Esophagus squamous epithelium (tissue), 5 donors: ENCODE measurements at places on chromosomes 12 and 14. TPM values are rescaled to one million over a fixed set of nuclear protein-coding genes. Genes with fewer than 3 reads are reported as not detected.

DNA sequence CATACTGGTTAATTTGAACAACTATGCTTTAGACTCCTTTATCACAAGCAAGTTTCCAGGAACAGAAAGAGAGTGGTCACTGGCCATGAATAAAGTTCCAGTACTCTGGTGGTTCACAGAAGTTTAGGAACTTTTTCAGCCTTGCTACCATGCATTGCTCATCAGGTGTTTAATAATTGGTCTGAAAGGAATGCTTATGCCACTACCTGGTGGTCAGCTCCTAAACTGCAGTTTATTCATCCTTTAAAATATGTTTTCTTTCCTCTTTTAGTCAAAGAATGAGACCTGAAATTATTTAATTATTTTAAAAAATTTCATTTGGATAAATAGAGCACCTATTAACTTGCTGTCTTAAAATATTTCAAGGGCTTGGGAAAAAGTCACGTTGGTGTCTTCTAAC is 260.1 kb upstream of the OR4E1 start:
- no peak for DNase-seq

GRCh38 chr14:71985538-71986189 is 53.4 kb downstream of the RGS6 start:
- DNase-seq: no peak

DNA sequence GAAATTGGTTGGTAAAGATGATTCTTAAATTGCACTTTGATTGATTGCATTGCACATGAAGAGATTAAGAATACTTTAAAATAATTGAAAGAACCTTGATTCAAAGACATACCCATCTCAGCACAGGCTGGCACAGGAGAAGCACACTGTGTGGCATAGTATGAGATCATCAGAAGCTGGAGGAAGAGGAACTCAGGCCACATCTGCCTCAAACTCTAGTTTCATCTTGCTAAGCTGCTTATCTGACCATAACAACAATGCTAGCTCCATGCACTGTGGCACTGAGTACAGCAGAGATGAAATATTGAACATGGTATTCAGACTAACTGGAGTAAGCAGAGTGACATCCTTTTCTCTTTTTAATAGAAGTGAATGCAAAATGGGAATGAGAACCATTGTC is 99.1 kb downstream of the TBC1D30 start:
- no peak for DNase-seq

- DNase-seq: no peak
These were observed 1241.4 kb upstream of the TMEM132C start for GRCh38 chr12:127025545-127025944.

A2ML1 gene
- 520 TPM for total RNA-seq

- DNase-seq: no peak
These were observed 66.0 kb downstream of the DENND5B start for GRCh38 chr12:31524791-31525495.

- DNase-seq: no peak
These were observed 282.3 kb upstream of the DIO2 start for GRCh38 chr14:80493620-80494019.
